ENCODE measurements at places on chromosomes 16 and 17.

DNA sequence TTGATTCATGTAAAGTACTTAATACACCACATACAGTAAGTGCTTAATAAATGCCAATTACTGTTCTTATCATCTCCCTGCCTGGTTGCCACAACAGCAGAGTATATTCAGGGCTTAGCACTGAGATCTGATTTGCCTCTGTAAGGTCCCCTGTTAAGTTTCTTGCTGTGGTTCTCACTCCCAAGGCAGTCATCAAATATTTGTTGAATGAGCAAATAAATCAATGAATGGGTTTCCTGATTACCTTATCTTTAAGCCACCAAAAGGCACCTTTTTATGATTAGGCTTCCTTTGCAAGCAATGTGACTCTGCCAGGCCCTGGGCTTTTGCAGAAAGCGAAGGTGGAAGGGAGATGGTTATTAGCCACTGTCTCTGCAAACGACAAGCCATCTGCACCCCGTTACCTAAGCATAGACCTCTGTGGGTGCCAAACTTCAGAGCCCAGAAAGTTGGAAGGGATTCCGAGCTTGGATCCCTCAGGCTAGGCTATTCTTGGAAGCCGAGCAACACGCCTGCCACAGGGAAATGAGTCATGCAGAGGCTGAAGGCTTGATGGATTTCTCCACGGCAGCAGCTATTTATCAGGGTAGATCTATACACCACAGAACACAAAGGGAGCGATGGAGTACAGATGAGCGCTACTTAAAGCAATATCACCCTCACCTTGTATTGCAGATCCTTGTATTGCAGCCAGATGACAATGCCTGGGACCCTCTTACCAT lies 102.0 kb downstream of the GRIN2A start:
- DNase-seq, result no peak

DNA sequence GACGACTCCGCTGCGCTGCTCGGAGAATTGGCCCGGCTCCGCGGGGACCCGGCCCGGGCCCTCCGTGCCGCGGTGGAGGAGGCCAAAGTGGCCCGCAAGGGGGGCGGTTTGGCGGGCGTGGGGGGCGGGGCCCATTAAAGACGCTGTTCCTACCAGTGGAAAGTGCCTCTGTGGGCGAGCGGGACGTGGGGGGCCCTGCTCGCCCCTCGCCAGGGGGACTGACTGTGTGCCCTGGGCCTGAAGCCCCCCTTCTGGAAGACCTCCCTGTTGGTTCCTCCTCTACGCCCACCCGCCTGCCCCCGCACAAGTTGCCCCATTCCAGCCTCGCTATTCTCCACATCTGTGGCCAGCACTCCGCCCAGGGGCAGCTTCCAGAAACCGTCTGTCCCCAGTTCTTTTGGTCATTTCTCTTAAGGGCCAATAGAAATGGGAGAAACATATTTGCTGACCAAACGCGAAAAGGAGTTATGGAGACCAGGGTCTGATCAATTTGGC lies 1.9 kb upstream of the FGF11 start:
- DNase-seq, result no peak

DNA sequence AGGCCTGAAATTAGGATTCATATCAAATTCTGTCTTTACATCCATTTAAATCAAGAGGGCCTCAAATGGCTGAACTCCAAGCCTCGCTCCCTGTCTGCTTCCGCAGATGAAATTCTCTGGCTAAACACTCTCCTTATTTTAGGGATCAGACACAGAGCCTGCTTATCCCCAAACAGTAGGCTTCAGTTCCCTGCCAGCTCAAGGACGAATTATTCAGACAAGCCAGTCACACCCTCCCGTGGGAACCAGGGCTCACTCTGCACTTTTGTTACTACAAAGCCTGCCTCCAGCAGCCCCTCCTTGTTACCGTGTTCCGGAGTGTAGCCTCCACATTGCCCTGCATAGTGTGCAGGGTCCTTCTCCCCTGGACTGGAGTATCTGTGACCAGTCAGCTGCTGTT lies 46.6 kb upstream of the LCMT1 start:
- no peak for DNase-seq

DNA sequence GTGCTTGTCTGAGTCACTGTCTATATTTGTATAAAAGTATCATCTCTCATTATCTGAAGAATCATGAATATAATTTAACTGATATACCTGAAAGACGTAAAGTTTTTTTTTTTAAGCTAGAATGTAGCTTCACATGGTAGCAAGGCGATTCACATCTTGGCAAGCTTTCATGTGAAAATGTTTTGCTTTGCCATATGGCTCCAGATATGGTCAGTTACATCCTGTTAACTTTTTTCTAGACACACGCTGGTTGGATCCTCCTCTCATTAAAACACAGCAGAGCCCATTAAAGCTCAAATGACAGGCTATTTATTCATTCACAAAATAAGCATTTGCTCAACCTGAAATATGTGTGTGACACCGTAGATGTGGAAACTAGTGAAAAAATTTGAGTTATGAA lies 412.8 kb downstream of the KIF2B start:
- no peak for DNase-seq

DNA sequence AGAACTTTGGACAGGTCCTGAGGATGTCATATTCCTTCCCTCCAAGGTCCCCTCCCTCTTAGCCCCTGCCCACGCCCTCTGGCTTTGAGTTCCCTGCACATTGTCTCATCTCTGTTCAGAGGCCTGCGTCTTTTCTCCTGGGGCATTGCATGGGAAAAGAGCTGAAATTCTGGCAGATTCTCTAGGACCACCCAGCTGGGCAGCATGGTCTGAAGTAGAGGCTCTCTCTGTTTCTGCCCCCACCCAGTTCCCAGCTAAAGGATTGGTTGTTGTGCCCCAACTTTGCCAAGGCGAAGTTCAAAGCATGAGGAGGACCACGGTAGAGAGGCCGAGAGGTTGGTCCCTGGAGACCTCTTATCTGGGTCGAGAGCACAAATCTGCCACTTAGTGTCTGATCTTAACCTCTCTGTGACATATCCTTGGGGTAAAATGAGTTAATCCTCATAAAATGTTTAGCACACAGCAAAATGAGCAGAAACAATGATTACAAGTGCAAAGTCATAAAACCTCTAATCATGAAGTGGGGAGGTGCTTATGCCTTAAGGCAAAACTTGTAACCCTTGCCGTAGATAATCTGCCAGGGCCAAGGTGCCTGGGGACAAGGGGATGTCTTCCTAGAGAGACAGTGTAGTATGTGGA lies 2.4 kb downstream of the ABAT start:
- no peak for DNase-seq

- no peak for DNase-seq
Observed at GRCh38 chr17:2138761-2139160, 83.9 kb downstream of the HIC1 start.

DNA sequence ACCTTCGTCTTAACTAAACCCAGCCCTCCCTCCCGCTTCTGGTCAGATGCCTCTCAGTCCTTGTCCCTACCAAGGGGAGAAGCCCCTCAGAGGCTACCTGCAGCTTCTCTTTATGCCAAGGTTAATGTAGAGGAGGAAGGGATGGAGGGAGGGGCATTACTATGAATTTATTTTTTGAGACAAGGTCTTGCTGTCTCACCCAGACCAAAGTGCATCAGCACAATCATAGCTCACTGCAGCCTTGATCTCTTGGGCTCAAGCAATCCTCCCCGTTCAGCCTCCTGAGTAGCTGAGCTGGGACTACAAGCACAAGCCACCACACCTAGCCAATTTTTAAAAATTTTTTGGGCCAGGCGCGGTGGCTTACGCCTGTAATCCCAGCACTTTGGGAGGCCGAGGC lies 15.3 kb downstream of the EPOP start:
- DNase-seq, result no peak

GRCh38 chr16:81321536-81321935 lies 6.8 kb downstream of the GAN start:
- DNase-seq, result no peak

Measured in stimulated activated CD8-positive, alpha-beta memory T cell treated with anti-CD3 and anti-CD28 coated beads, Interleukin-4, amount 100 ng/mL, for 1 hour (primary cell).